Stimulated activated CD4-positive, alpha-beta T cell treated with anti-CD3 and anti-CD28 coated beads, Interleukin-1b, Interleukin-23, amount 100 ng/mL, for 48 hours (primary cell): ENCODE measurements at places on chromosomes 5 and 9.
A peak's percentile ranks its signal among the peaks of the same experiment; 100 is the strongest.

- DNase-seq: no peak
Measured at GRCh38 chr5:171858303-171858702, 72.7 kb downstream of the SMIM23 start.

DNA sequence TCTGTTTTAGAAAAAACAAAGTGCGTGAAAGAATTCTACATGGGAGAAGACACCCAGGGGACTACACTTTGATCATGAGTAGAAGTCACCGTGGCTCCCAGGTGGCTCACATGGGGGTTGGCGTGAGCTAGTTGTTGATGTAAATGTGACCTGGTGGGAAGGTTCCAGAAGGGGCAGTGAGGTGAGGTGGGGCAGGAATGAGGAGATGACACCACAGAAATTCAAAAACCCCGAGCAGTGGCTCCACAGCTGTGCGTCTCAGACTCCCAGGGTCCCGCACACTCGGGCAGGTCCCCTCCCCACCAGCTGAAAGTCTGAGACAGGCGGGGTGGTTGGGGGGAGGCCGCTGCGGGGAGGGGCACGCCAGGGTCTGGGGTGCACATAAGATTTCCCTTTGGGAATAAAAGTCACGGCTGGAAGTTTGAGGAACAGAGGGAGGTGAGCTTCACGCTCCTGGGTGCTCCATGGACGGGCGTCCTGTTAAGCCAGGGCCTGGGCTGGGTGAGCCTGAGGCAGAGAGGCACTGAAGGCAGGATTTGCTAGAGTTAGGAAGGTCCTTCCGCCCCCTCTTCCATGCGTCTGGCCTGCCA, 29.9 kb downstream of the GLT6D1 start:
- no peak for DNase-seq

DNA sequence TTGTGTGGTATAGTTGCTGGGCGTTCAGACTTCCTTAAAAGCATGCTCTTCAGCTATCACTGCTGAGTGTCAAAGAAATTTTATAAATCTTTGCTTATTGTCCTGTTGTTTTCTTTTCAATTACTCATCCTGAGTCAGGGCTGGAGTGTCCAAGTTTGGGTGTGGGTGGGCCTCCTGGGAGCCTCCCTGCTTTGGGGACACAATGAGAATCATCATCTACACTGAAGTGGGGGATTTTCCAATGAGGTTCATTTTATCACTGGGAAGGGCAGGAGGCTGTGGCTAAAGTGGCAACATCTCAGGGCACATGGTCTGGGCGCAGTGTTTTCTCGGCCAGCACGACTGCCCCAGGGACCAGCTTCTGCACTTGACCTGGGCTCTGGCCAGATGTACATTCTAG, 19.5 kb downstream of the GFPT2 start:
- DNase-seq: no peak

GRCh38 chr9:75844321-75844720, 46.2 kb upstream of the PCSK5 start:
- DNase-seq: no peak

DNA sequence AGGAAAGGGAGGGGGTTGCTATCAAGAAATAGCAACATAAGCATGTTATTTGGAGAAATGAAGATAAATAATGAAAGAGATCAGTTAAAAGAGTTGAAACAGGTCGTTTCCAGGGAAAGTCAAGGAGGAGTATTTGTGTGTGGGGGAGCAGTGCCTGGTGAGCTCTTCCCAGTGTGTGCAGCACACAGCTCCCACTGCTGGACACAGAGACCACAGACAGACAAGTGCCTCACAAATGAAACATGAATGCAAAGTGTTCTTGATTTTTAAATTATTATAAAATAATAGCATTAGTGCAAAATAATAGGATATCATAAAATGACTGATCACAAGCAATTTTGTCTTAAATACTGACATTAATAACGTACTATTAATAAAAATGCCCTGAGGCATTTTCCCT, 40.8 kb downstream of the LIFR start:
- no peak for DNase-seq

GRCh38 chr9:138066049-138066448, 188.5 kb downstream of the CACNA1B start:
- no peak for DNase-seq

- DNase-seq: no peak
Measured at GRCh38 chr9:91820949-91821880, 128.8 kb downstream of the ROR2 start.

GRCh38 chr9:135303280-135303647, 176.3 kb upstream of the PPP1R26 start:
- no peak for DNase-seq

- no peak for DNase-seq
Measured at GRCh38 chr5:135253601-135254178, 145.3 kb downstream of the MACROH2A1 start.

DNA sequence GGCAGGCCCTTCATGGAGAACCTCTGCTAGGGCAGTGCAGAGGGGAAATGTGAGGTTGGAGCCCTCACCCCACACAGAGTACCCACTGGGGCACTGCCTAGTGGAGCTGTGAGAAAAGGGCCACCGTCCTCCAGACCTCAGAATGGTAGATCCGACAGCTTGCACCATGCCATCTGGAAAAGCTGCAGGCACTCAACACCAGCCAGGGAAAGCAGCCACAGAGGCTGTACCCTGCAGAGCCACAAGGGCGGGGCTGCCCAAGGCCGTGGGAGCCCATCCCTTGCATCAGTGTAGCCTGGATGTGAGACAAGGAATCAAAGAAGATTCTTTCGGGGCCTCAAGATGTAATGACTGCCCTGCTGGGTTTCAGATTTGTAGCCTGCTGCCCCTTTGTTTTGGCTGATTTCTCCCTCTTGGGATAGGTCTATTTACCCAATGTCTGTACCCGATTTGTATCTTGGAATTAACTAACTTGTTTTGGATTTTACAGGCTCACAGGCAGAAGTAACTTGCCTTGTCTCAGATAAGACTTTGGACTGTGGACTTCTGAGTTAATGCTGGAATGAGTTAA, 16.6 kb upstream of the ZDHHC11 start:
- DNase-seq: no peak

DNA sequence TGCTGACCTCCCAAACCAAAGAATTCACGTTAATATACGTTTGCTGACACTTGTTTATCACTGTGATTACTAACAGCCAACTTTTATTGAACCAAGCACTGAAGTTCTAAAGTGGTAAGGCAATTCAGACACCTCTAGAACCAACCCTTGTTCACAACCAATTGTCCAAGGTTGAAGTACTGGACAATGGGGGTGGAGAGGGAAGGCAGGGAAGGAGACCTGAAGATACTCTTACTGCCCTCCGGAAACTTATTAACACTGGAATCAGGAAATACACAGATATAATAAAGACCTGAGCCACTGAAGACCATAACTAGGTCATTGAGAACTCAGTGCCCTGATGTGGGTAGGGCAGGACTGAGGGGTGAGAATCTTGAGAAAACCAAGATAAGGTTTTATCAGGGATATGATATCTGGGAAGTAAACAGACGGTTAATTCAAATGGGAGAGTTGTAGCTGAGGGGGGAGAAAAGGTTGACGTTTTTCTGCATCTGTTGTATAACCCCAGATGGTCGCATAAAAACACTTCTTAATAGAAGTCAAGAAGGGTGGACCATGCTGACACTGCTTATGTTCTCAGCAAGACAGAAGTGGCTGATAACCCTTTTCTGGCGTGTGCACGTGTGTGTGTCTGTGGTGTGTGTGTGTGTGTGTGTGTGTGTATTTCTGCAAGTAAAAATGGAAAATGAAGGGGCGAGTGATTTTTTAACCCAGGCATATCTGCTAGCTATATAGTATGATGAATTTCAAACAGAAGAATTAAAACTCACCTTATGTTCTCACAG, 125.9 kb downstream of the LHFPL2 start:
- no peak for DNase-seq

- no peak for DNase-seq
Measured at GRCh38 chr5:56739990-56740389, 75.4 kb upstream of the MAP3K1 start.

DNA sequence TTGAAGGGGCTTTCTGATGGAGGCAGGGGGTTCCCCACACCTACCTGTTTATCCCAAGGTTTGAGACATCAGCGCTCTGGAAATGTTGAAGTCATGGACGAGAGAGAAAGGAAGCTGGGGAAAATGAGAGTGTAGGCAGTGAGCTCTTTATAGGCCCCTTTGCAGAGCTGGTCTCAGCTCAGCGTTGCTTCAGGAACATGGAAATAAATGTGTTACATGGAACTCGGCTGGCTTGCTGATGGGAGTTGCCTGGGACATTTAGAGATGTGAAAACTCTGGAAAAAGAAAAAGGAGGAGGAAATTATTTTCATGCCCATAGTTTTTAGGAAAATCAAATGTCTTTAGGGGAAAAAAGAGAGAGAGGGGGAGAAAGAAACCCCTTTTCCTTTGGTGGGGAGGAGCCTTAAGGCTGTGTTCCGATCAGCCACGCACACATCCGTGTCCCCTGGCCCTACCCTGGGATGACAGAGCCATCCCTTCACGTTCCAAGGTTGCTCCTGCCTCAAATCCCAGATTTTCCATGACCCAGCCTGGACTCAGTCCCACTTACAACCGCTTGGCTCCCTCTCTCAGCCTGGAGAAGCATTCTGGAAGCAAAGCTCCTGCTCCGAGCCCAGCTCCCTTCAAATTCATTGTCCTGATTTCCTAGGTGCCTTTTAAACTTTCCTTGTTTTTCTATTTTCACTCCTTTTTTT, 78.3 kb downstream of the COL27A1 start:
- no peak for DNase-seq

- no peak for DNase-seq
Measured at GRCh38 chr9:130138171-130138653, 34.0 kb upstream of the NCS1 start.

- no peak for DNase-seq
Measured at GRCh38 chr5:77893225-77893860, 117.2 kb upstream of the TBCA start.

DNA sequence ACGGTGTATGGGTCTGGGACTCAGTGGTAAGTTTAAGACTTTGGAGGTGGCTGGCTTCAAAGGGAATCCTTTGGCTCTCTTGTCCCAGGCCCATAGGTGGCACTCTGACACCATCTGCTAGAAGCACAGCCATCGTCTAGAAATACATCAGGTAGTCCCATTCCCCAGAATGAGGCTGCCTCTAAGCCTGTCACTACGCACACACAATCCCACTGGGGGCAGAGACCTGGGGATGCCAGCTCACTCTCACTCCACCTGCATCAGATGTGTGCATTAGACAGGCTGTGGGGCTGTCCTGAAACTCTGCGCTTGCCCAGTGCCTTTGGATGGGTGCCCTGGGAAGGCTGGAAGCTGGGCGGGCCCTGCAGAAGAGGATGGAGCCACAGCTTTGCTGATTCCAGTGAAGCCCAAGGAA, 127.5 kb upstream of the PANK3 start:
- DNase-seq: peak; percentile 13

DNA sequence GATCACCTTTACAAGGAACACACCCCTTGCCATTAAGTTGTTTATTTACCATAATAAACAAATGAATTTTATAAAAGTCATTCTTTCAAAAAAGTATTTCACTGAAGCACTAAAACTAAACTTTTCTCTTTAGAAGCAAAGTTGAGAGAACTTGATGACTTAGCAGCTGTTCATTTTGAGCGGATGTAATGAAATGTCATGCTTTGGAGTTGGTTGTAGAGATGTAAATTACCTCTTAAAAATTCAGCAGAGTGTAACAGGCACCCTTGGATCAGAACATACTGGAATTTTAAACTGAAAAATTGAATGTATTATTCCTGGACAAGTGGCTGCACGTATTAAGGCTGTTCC, 617.2 kb downstream of the PDE4D start:
- no peak for DNase-seq

DNA sequence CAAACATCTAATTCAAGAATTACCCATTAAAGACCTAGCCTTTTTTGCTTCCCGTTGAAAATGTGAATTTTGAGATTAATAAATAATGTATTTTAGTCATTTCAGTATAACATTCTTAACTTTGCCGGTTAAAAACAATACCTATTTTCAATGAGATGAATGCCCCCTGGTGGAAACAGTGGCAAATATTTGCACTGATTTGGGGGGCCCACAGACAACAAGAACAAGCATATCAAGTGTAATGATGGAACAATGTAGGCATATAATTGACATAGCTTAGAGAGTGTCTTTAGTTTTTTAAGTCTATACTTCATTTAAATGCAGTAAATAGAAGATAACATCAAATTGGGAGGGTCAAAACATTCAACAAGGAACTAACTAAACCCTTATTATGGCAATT, 111.9 kb downstream of the NTRK2 start:
- DNase-seq: no peak

- DNase-seq: no peak
Measured at GRCh38 chr5:131947445-131947844, 2.0 kb upstream of the MEIKIN start.
